Aorta (tissue), 5 donors: ENCODE measurements at places on chromosomes 3 and 15. TPM values are rescaled to one million over a fixed set of nuclear protein-coding genes. Genes with fewer than 3 reads are reported as not detected.

PLCB2 gene
- total RNA-seq = 23.6 TPM

DNA sequence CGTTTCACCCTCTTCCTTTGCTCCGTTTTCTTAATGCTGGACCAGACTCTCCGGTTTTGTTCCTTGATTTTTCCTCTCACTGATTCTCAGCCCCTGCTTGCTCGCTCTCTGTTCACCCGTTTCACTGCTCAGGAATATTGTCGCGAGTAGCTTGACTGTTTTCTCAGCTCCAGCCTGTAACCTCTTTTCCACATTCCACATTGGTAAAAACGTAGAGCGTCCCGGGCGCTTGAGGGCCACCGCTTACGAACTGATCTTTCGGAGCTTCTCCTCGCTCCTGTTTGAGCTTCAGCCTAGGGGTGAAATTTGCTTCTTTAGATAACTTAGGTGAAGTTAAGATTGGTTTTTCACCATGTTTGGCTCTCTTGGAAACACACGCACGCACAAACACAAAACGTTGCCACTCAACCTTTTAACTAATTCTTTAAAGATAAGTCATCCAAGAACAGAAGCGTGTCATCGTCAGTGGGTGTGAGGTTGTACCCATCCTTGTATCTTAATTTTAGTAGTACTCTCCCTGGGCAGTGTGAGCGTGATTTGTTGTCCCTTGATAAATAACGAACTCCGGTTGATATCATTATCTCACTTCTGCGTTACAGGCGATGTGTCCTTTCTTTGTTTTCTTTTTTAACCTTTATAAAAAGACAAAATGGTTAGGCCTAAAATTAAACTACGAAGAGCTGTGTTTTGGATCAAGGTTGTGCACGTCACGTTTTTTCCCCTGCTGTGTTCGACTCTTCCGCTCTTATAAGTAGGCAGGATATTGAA lies 1.0 kb downstream of the PAK2 start:
- no peak for DNase-seq

MOBP gene
- 0.23 TPM for total RNA-seq

GRCh38 chr15:68151277-68151676 lies 53.9 kb downstream of the CALML4 start:
- DNase-seq = no peak

- DNase-seq = no peak
These were observed 9.5 kb downstream of the IFT122 start for GRCh38 chr3:129449279-129450115.

DNA sequence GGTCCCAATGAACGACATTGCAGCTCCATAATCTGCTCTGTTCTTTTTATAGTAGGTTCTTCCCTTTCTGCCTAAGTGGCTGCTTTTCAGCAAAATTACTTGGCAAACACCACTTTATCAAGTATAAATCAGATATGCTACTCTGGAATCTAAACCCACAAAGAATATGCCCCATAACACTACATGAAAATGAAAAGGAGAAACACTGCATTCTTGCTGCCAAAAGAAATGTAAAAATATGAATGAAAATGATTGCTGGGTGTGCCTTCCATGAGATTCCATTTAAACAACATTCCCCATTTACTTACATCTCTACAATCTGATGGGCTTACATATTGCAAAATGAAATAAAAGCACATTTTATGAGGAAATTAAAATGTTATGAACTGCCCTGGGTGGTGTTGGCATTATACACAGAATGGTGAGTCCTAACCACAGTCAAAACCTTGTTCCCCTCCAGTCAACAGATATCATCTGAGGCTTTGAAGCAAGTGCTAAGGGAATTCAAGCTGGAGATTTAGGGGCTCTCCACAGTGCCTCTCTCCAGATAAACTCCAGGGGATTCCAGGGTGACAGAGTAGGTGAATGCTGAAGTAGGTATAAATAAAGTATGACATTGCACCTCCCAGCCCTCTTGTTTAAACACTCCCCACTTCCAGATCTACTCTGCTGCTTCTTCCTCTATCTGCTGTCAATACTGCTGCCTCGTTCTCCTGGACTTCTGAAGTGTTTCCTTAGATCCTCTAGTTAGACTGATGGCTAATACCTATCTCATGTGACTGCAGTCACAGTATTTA lies 136.5 kb downstream of the RORA start:
- no peak for DNase-seq

GRCh38 chr3:59481776-59482400 lies 432.1 kb upstream of the CFAP20DC start:
- DNase-seq = no peak

DNA sequence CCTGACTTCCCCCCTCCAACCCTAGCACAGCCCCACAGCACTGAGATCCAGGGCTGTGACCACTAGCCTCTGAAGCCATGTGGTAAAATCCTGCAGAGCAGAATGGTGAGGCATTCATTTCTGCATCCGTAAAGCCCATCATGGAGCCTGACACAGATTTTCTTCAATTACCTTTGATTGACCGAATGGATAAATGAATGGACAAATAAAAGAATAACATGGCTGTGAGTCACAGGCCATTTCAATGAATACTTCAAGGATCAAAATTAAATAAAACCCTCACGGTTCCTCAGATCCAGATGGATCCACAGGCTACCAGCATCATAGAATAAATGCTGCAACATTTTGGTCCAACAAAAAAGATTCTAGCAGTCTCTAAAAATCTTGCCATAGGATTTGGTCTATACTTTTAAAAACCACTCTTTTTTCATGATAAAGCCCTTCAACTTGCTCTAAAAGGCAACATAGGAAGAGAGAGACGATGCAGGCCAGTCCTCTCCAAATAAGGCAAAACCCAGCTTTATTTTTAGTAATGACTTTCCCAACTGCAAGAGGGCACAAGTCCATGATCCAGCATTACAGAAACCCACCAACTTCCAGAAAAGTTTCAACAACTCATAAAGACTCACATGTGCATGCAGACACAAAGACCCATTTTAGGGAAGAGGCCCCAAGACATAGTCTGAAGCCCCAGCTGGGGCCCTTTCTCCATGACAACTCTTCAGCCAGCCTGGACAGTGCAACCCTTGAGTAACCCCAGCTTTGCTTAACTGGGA lies 52.4 kb upstream of the MRPS22 start:
- DNase-seq = no peak

PRKCI gene
- 33.6 TPM for total RNA-seq

DNA sequence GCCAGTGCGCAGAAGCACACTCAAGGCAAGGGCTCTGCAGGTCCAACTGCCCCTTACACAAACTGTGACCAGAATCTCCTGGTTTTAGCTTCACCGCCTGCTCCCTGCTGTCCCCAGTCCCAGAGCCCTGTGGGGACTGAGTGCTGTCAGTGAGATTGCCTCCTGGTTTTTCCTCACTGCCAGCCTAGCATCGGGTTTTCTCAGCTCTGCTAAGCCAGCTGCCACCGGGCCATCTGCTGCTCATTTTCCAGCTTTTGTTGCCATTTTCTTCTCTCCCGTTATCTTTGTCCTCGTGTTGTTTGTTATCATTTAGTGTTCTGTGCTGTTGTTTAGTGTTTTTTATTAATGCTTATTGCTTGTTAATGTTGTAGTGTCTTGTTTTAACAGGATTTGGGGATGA lies 79.5 kb upstream of the BLM start:
- no peak for DNase-seq

- no peak for DNase-seq
These were observed 33.3 kb downstream of the GLB1 start for GRCh38 chr3:33063651-33064051.

GRCh38 chr3:15120986-15121385 lies 22.0 kb upstream of the RBSN start:
- no peak for DNase-seq

MCF2L2 gene
- total RNA-seq = 1.0 TPM

GOLGA8J gene
- 1.5 TPM for total RNA-seq

ADAMTS7 gene
- total RNA-seq = 23.9 TPM

DNA sequence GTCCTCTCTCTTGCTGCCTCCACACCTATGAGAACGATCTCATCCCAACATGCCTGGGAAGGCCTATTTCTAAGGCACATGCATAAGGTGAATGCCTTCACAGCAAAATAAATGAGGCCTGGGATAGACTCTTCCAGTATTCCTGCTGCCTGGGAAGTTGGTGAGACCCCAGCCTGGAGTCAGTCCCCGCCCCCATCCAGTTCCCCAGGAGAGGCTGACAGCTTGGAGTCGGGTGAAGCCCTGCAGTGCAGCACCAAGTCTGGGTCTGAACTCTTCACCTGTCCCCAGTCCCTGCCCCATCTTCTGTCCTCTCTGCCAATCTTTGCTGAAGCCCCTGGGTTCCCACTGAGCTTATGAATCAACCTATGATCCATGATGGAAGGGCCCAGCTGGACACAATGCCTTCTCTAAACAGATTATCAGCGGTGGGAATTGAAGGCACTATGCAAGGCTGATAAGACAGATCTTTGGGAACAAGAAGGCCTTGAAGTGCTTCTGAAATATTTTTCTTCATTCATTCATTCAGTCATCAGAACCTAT lies 10.2 kb upstream of the APBA2 start:
- peak; percentile 28 for DNase-seq

C3orf22 gene
- not detected for total RNA-seq

DNA sequence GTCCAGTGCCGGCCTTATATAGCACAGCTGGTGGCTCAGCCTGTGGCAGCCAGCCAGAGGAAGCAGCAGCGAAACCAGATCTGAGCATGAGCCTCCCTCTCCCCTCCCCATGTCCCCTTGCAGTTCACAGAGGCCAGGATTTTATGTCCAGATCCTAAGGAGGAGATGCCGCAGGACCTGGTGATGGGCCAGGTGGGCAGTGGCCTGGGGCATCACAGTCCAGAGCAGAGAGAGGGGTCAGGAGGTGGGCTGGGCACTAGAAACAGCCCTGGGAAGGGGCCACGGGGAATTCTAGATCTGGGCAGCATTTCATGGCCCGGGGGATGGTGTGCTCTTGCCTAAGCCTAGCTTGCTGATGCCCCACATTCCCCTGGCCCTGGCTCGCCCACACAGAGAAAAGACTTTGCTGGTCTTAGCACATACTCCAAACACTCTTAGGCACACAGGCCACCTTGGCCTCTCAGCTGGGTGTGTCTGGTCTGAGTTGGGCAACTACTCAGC lies 259 bp upstream of the CILP start:
- DNase-seq = no peak

DNA sequence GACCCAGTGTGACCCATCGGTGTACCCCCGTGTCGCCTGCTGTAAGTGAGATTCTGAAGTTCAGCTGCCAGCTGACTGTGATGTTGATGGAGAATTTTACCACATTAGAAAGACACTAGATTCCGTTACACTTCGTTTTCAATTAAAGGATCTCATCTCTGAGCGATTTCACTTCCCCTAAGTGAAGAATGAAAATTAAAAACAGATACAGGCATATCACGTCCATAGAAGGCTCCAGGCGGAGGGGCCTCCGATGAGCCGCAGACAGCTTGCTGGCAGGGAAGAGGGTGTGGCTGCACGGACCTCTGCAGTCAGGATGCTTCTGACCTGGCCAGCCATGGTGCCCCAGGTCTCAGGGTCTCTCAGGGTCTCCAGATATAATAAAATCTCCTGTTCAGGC lies 6.6 kb upstream of the CPN2 start:
- no peak for DNase-seq

DNA sequence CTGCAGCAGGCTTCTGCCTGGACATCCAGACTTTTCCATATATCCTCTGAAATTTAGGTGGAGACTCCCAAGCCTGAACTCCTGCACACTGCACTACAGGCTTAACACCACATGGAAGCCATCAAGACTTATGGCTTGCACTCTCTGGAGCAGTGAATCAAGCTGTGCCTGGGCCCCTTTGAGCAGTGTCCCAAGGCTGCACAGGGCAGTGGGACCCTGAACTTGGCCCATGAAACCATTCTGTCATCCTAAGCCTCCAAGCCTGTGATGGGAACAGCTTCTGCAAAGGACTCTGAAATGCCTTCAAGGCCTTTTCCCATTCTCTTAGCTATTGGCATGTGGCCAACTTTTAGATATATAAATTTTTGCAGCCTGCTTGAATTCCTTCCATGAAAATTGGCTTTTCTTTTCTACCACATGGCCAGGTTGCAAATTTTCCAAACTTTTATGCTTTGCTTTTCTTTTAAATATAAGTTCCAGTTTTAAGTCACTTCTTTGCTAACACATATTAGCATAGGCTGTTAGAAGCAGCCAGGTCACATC lies 257.8 kb upstream of the DCBLD2 start:
- DNase-seq = peak; percentile 24

FGD5 gene
- 36.2 TPM for total RNA-seq

ZNF385D gene
- 108 TPM for total RNA-seq

GRCh38 chr3:141112686-141113297 lies 61.6 kb downstream of the SPSB4 start:
- no peak for DNase-seq

CCR4 gene
- 0.54 TPM for total RNA-seq
